ENCODE measurements at places on chromosomes 4 and X.

DNA sequence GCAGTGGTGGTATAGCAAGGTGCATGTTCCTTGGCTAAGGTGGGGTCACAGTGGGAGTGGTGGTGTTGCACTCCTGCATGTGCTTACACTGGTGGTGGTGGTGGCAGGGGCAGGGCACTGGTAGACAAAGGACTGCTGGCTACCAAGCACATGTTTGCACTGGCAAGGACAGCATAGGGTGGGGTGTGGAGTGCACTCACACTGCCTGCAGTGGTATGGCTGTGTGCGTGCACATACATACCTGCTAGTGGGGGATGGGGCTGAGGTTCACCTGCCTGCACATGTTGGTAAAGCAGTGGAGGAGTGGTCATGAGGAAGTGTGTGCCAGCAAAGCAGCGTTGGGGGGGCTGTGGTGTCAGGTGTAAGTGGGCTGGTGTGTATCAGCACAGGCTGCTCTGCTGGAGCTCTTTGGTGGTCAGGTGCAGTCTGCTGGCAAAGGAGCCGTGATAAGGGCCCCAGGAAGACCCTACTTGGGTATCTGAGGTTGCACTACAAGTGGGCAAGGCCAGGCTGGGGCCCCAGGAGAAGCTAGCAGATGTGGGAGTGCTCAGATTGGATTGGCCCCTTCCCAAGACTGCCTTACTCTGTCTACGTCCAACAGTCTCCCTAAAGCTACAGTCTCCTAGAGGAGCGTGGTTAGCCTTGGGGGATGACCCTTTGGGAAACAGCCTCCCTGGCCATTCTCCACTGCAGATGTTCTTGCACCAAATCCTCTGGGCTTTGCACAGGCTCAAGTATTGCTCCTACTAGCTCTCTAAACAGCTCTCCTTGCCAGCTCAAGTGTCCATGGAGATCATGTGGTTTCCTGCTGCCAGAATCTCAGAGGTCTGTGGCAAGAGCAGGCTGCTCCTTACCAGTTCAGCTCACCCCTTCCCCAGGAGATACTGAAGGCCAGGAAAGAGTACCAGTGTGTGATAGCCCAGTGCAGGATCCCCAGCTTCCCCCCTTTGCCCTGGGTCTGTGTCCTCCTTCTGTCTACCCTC is 486.3 kb upstream of the PABPC4L start:
- DNase-seq: no peak

- peak; percentile 9 for DNase-seq
Measured at GRCh38 chr4:167622481-167623240, 388.4 kb upstream of the SPOCK3 start.

GRCh38 chr4:126630230-126630629 is 1002.5 kb upstream of the INTU start:
- no peak for DNase-seq

- no peak for DNase-seq
Measured at GRCh38 chr4:52641854-52642563, 17.1 kb downstream of the USP46 start.

- DNase-seq: no peak
Measured at GRCh38 chr4:16492872-16493271, 266.6 kb upstream of the TAPT1 start.

- no peak for DNase-seq
Measured at GRCh38 chr4:77092975-77093374, 17.2 kb upstream of the CCNI start.

GRCh38 chr4:26015133-26015651 is 101.2 kb downstream of the SMIM20 start:
- no peak for DNase-seq
